CD4-positive, alpha-beta memory T cell (primary cell): ENCODE measurements at places on chromosomes 11 and 22.

- DNase-seq, result no peak
These were observed 881.4 kb upstream of the CHORDC1 start for GRCh38 chr11:91104237-91104636.

DNA sequence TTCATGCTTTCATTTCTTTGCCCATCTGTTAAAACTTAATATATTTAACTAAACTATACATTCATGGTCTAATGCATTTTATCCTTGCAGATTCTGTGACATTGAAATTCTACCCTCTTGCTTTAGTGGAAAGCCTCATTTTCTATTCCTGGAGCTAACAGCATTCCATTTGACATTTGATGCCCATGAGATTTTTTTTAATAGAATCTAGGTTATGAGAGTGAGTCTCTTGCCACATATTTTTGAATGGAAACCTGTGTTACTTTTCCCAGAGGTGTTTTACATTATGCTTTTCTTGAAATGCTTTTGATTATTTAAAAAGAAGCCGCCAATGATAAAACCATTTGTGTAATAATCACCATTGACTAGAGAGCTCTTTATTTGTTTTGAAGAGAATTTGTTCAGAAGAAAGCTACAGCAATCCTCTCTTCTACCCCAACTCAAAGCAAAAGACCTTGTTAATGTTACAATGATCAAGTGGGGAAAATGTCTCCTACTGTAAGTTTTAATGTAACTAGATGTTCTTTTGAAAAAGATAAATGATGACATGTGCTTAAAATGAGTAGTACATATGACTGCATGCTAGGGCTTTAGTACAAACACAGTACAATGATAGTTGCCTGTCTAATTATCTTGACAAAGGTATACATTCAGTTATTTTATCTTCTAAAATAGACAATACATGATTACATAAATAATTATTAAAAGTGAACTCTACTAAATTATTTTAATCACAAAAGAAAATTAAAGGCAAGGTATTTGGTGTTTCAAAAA, 67.3 kb downstream of the GAS2 start:
- DNase-seq, result no peak

DNA sequence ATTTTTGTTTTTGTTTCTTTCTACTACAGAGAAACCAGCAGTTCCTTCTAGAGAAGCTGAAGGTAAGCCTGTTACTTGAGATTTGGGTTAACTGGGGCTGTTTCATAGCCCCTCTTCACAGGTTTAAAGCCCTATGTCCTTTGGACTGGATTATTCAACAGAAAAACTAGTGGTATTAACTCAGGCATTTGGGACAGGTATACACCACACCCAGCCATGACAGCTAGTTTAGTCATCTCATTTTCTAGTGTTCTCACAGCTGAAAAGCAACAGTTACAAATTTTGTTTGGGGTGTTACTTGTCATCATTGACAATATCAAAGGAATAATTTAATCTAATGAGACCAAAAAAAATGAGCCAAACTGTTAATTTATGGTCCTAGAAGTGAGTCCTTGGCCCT, 14.0 kb downstream of the LAYN start:
- no peak for DNase-seq

DNA sequence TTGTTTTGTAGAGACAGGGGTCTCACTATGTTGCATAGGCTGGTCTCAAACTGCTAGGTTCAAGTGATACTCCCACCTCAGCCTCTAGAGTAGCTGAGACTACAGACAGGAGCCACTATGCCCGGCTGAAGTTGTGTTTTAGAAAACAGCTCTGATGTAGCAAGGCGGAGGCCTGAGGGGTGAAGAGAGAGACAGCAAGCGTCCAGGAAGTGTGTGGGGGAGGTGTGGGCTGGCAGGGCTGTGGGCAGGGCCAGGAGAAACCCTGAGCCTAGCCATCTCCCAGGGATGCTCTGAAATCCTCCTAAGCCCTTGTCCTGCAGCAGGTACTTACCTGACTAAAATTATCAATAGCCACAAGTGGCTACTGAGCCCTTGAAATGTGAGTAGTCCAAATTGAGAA, 16.1 kb upstream of the RPS3 start:
- DNase-seq, result peak; percentile 22

- DNase-seq, result no peak
These were observed 42.9 kb downstream of the AMPD3 start for GRCh38 chr11:10498022-10498400.

DNA sequence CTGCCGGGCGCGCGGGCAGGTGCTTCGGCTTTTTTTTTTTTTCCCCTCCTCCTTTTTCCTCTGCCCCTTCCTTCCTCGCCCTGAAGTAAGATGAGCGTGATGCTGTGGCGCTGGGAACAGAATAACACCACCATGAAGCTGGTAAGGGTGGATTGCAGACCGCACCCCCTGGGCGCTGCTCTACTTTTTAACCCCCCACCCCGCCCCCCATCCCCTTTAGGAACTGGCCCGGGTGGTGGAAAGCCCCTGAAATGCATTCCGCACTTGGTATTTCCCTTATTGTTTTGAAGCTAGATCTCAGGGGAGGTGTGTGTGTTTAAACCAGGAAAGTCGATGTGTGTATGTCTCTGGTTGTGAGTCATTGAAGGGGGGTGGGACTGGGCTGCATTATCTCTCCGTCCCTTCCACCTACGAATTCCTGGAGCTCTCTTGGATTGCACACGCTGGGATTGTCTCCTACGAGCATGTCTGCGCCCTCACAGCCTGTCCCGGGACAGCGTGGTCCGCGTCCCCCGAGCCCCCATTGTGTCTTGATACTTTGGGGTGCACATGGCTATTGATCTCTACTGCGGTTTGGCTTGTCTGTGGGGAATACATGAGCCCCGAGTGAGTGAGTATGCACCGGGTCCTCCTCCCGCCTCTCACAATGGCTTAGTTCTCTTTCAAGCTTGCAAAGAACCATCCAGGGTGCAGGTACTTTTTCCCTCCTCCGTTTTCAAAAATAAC, 64.9 kb downstream of the NAV2 start:
- no peak for DNase-seq

DNA sequence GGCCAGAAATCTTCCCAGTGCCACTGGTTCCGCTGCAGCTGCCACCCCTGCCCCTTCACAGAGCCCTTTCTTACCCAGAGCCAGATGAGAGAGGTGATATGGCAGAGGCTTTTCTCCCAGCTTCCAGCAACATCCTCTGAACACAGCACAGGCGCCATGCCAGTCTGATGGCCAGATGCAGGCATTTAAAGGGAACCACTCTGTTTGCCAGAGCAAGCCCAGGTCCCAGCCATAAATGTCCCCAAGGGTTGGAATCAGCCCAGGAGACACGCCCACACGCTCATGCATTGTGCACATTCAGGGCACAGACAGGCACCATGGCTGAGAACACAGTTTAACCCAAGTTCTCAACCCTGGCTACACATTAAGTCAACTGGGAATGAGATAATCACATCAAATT, 114.3 kb upstream of the CSNK2A3 start:
- DNase-seq, result no peak

- no peak for DNase-seq
These were observed 472.3 kb downstream of the FAM181B start for GRCh38 chr11:82261367-82261766.

DNA sequence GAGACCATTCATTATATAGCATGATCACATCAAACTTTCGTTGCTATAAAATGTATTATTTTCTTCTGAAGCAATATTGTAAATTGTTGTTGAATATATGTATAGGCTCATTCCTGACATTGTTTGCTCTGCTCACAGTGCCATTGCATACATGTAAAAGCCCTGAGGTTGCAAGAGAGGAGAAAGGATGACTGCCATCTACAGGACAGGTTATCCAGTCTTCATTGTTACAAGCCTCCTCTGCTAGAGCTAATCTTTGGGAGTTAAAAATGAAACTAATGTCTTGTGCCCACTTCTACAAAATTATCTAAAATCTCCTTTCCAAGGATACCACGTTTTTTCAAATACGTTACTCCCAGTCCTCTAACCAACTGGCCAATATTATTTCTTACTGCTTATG, 16.4 kb upstream of the OR5AL1 start:
- DNase-seq, result no peak

DNA sequence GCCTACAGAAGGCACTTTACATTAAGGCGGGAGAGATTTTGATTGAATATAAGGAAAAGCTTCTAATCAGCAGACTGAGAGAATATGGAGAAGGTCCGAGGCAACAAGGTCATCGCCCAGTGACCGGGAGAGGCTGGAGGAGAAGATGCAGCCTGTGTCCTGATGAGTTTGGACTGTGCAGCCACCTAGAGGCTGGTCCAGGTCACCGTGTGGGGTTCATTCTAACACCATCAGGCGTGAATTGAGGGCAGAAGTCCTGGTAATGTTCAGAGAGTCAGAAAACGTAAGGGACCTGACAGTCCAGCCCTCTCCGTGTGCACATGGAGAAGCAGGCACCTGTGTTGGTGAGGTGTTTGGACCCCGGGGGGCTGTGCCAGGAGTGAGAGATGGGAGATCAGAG, 102.7 kb downstream of the FEZ1 start:
- no peak for DNase-seq

DNA sequence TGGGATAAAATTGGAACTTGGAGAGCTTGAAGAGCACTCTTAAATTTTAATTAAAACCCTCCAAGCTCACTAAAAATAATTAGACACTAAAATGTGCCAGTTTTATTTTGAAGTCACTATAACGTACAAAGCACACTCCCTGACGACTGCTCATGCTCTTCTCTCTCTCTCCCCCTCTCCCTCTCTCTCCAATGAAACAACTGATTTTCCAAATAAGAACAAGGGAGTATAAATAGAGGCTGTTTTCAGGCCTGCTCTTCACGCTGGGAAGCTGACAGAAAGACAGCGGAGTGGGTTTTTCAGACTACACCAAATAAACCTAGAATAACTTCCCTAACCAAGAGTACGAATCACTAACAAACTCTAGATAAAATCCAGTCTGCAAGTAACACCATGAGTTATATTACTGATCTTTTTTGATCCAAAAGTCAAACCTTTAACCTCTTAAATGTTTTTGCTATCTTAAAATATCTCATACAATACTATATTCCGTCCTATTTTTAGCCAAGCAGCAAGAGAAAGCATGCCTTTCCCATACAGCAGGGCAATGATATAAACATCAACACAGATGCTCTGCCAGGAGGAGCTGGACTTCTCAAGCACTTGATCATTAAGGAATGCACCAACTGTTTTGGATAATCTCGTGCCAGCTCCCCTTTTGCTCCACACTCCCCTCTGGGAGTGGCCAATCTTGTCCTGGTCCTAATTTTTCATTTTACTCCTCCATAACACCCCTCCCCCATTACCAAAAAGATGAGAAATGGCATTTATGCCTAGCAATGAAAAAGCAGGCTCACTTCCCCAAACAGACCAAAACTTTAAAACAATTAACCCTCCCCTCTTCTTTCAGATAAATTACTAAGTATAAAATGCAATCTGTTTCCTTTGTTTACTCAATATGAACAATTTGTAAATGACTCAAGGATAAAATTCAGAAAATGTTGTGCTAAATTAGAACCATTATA, 116.9 kb downstream of the SOX6 start:
- DNase-seq, result no peak

DNA sequence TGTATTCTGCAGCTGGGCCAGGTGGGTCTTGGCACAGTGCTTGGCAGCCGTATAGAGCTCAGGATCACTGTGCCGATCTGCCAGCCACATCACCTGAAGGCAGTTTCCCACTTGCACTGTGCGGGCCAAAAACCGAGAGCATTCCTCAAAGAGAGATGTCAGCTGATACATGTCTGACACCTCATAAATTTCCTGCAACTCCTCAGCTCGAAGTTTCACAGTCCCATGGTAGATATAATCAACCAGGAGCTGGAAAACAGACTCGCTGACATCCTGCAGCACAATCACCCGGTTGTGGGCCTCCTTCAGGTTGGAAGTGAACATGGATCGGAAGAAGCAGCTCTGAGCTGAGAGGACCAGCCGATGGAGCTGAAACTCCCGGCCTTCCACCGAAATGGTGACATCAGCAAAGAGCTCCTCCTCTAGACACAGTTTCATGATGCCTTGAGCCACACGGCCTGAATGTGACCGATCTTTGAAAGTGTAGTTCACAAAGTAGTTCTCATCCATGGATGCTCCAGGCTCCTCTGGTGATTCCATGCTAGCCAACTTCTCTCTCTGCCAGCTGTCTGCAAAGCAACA, 1.2 kb downstream of the KBTBD4 start:
- DNase-seq, result no peak

GRCh38 chr22:17607891-17608521, 20.5 kb downstream of the ATP6V1E1 start:
- no peak for DNase-seq

DNA sequence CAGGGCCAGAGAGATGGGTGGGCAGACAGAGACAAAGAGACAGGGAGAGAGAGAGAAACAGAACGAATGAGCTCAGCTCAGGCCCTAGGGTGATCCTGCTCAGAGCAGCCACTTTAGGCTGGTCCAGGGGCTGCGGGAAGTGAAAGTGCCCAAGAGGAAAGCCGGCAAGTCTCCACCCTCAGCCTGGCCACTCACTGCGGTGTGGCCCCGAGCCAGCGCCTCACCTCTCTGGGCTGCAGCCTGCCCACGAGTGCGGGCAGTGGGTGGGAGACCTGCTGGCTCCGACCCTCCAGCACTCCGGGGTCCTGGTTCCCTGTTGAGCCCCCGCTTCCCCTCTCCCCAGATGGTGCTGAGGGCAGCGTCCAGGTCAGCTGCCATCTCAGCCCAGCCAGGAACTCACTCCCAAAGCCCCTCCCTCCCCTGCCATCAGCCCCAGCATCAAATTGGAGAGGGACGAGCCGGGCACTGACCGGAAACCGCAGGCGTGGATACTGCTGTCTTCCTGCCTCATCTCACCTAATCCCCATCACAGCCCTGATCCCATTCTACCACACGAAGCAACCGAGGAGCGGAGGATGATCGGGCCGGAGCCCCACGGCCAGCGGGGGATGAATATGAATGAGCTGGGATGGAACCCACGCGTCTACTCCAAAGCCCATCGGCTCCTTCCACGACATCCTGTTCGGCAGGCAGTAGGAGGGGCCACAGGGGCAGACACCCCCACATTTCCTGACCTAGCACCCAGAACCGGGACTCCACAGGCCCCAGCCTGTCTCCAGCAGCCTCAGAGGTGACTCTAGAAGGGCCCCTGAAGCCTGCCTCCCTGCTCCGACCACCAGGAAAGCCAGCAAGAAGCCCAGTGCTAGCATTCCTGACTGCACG, 16.9 kb downstream of the ELFN2 start:
- no peak for DNase-seq

GRCh38 chr11:72141066-72141465, 5.5 kb downstream of the FOLR3 start:
- no peak for DNase-seq

GRCh38 chr22:23376256-23376655, 195.9 kb downstream of the BCR start:
- DNase-seq, result peak; percentile 23

- DNase-seq, result no peak
These were observed 142.0 kb downstream of the METTL15 start for GRCh38 chr11:28250192-28250591.
